T-helper 2 cell (primary cell): ENCODE measurements at places on chromosomes 7 and 10.

DNA sequence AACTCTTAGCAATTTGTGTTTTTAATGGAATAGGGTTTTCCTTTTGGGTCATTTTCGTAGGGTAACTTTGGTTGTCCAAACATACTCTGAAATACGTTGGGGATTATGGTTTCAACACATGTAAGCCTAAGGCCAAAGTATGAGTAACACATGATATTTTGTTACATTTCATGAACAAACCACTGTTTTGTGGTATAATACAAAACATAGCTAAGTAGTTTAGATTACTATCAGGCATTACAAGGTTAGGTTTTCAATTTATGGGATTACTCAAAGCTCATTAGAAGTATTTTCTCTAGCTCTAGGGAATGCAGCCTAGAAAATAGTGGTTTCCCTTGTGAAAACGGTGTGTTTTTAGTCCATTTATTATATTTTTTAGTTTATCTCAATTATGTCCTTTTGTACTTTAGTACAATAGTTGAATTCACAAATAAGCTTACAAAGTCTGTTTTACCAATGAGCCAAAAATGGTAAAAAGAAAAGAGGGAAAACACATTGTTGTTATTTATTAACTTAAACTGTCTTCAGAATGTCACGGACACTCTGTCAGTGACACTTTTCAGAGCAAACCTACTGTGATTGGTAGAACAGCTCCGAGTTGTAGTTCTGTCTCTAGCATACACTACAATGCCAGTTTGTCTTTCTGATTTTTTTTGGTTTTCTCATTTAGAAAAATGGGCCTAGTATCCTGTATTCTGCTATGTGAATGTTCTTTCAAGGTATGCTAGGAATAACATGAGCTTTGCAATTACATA, 473.7 kb downstream of the SUGCT start:
- DNase-seq, result no peak

DNA sequence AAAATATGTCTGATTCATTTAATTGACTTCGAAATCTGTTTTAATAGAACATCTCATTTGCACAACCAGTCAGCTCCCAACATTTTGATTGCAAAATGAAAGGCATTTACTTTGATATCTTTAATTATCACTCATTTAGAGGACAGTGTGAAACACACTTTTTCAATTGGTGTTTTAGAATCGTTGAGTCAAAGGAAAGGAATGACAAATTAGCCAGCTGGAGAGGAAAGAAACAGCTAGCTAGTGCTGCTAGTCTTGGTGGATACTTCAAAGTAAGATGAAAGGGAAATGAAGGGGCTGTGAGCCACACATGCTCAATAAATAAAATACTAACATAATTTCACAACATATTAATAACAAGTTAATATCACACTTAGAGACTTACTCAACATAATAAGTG, 570.2 kb downstream of the PHTF2 start:
- no peak for DNase-seq

- no peak for DNase-seq
Measured at GRCh38 chr7:155457544-155458110, 302 bp upstream of the EN2 start.

- no peak for DNase-seq
Measured at GRCh38 chr10:14753441-14753840, 21.3 kb downstream of the FAM107B start.

GRCh38 chr10:6576326-6576725, 3.8 kb downstream of the PRKCQ start:
- DNase-seq, result no peak

DNA sequence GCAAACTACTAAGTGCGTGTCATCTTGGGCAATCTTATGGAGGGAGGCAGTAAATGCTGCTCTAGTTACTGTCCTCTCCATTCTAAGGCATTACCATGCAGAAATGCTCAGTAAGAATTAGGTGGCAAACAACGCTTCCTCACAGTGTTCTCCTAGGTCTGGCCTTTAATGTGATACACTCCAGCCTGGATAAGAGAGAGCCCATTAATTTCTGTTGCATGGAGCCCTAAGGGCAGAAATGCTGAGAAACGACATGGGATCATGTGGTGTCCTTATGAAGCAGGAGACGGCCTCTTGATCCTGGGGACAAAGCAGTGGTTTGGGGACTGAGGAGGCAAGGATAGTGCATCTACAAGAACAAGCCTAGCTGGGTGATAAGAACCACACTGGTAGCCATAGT, 44.0 kb downstream of the SLC25A13 start:
- DNase-seq, result no peak

GRCh38 chr10:110150981-110151380, 56.4 kb upstream of the MXI1 start:
- DNase-seq, result no peak

DNA sequence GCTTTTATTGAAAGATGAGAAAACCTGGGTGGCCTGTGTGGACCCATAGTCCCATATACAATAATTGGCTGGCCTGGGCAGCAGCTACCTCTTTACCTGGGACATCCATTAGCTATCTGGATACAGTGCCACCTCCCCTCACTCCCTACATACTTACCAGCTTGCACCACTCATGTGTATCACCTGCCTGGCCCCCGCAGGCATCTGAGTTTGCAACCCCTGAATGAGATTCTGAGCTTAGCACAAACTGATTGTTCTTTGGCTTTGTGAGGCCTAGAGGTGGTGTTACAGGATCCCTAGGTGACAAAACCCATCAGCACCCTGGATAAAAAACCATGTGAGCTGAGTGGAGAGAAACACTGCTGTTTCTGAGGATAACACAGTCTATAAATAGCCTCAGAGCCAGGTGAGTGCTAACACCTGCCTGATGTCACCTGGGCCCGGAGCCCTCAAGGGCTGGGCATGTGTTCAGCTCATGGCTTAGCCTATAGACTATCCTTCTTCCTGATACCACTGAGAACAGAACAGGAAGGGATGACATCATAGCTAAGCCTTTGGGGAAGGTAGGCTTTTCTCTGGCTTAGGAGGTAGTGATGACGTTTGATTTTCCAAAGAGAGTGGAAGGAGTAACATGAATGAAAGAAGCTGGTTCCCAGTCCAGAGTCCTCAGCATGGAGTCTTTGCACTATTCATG, 2.6 kb upstream of the PPIF start:
- DNase-seq, result no peak

GRCh38 chr10:70258216-70258615, 25.0 kb upstream of the PPA1 start:
- no peak for DNase-seq

DNA sequence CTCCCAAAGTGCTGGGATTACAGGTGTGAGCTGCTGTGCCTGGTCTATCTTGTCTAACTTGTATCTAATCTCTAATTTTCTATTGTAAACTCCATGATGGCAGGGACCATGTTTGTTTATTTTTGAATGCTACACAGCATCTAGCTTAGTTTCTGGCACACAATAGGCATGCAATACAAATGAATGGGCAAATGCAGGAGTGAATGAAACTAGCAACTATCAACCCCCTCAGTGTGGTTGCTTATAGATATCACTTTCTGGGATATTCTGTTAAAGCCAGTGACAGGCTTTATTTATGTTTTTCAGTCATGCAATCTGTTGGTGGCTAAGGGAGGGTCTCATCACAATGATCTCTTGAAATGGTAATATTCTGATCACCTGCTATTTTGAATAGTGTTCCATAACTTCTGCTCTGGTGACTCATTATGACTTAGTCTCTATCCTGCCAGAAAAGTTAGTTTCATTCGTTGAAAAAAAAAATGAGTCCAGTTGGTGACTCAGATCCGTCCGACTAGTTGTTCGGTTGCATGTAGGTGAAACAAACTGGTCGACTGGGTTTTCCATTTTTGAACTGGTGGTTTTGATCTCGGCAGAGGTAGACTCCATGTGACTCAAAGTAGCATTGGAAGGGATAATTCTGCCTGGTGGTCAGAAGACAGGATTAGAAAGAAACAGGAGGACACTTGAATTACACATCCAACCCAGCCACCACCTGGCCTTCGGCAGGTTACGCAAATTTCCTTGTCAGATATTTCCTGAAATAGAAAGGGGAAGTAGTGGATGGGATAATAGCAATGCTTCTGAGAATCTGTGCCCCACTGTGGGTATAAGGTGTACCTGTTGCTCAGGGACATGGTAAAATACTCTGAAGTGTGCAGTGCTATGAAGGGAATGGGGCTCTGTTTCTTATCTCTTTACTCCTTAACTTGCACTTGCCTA, 76.8 kb downstream of the GATA3 start:
- DNase-seq, result no peak

DNA sequence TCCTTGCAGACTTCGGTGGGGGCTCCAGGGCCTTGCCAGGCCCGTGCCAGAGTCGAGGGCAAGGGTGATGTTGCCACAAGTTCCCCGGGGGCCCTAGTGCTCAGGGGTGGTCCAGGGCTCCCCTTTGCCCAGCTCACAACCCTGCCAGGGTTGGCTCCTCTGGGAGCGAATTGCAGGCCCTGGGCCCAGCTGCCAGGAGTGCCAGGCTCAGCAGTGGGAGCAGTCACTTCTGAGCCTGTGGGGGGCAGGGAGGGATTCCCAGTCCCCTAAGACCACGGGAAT, 43.8 kb downstream of the TCERG1L start:
- no peak for DNase-seq
